ENCODE measurements at places on chromosomes 2 and 18. TPM values are rescaled to one million over a fixed set of nuclear protein-coding genes. Genes with fewer than 3 reads are reported as not detected.

ZNF521 gene
- 57.4 TPM for total RNA-seq

MAT2A gene
- total RNA-seq: 230 TPM

CYTIP gene
- 17.4 TPM for total RNA-seq

CHST10 gene
- not detected for total RNA-seq

DNA sequence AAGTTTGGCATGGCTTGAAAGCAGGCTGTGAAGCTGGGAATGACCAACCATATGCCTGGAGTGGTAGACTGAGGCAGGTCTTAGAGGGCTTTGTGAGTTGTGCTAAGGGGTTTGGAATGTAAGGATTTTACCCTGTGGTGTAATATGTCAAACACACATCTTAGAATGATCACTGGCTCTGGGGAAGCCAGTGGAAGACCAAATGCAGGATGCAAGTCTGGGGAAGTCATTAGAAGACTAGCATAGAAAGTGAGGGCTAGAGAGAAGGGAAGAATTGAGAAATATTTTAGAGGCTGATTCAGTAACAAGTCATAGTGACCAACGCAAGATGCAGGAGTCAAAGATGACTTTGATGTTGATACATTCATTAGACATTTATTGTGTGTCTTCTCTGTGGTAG lies 3.5 kb upstream of the FHOD3 start:
- H3K27me3 ChIP-seq: no peaks in the 10 kb centered on the region
- no peak overlapping the region for H3K27ac ChIP-seq
- H3K4me1 ChIP-seq: peaks cover 21% of the 10 kb centered on the region
- no peak for DNase-seq
- H3K4me3 ChIP-seq: no peak overlapping the region
